Heart left ventricle (tissue), 16 donors: ENCODE measurements at places on chromosomes 1 and 21. TPM values are rescaled to one million over a fixed set of nuclear protein-coding genes. Genes with fewer than 3 reads are reported as not detected.

TNFRSF4 gene
- 2.4 TPM for total RNA-seq

RIMS3 gene
- total RNA-seq: 0.56 TPM

ITLN1 gene
- 1.1 TPM for total RNA-seq

ADGRL4 gene
- total RNA-seq: 41.1 TPM

CFAP107 gene
- not detected for total RNA-seq

CDC7 gene
- total RNA-seq: 1.6 TPM

RPTN gene
- total RNA-seq: not detected

CAPN9 gene
- total RNA-seq: 0.22 TPM

TIMM17A gene
- total RNA-seq: 55.4 TPM

HSD3B2 gene
- not detected for total RNA-seq

CD1B gene
- 0.29 TPM for total RNA-seq

GALNT2 gene
- 31.6 TPM for total RNA-seq

MARCKSL1 gene
- total RNA-seq: 14.3 TPM

ETS2 gene
- total RNA-seq: 92.7 TPM

DNAI4 gene
- 7.2 TPM for total RNA-seq

KRTAP19-3 gene
- not detected for total RNA-seq

MYOCOS gene
- not detected for total RNA-seq

RGL1 gene
- 20.5 TPM for total RNA-seq

ANXA9 gene
- total RNA-seq: not detected

SLC1A7 gene
- total RNA-seq: 0.08 TPM

REN gene
- not detected for total RNA-seq

DNA sequence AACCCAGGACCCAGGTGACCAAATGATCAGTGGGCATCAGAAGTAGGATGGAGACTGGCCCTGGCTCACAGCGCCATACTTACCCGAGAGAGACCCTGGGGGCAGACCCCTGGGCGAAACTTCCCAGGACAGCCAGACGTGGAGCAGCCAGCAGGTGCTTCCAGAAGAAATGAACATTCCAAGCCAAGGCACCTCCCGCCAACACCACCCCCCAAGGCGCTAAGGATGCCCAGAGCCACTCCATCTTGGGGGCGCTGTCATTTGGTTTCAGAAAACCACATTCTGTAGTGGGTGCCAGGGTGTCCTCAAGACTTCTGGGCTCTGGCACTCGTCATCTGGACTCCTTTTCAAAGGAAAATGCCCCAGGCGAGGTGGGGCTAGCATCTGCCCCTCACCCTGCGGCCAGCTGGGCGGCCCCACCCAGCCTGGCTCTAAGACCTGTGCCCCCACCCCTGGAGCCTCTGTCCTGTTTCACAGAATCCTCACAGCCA lies 98.8 kb downstream of the RIPK4 start:
- DNase-seq: no peak

- no peak for DNase-seq
These were observed 227.8 kb downstream of the NRIP1 start for GRCh38 chr21:14836950-14837349.

DNA sequence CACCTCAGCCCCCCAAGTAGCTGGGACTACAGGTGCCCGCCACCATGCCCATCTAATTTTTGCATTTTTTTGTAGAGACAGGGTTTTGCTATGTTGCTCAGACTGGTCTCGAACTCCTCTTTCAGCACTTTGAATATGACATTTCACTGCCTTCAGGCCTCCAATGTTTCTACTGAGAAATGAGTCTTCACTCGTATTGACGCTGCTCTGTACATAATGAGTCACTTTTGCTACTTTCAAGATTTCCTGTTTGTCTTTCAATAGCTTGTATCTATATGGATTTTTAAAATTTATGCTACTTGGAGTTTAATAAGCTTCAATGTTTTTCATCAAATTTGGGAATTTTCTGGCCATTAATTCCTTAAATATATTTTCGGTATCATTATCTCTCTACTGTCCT lies 64.7 kb downstream of the GORAB start:
- no peak for DNase-seq

GRCh38 chr1:215888159-215888558 lies 321.1 kb downstream of the KCTD3 start:
- DNase-seq: no peak

DNA sequence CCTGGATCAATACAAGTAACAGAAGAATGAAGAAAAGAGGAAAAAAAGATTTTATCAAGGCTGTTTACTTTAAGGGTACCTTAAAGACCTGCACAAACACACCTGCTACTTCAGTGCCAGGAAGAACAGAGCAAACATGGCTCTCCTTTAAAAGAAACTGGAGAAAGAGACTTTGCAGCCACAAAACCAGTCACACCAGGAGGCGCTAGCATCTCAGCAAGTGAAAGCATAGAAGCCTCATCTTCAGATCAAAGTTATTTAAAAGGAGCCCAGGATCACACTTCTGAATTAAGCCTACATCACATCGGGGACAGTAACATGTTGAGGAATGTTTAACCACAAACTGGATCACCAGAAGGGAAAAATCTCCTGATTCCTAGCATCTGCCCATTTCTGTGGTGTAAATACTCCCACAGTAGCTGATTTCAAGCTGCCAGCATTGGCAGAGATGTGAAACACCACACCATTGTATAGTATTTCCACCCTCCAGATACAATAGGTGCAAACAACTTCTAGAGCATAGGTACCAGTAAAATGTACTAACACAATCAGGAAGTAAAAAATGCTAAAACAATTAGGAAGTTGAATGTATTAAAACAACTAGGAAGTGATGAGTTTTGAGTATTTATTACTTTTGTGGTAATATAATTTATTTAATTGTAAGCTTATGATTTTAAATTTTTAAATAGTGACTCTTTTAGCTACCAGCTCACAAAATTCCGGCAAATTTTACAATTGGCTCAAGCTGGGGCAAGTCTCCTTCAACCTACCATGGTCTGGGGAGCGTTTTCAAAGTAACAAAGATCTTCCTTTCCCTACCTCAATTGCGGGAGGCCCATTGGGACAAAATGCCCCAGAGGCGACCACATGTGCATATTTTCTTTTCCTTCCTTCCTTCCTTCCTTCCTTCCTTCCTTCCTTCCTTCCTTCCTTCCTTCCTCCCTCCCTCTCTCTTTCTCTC lies 105.3 kb upstream of the CLDN14 start:
- DNase-seq: no peak

GRCh38 chr21:24367936-24368335 lies 1239.3 kb downstream of the MRPL39 start:
- no peak for DNase-seq

GRCh38 chr1:166200743-166201142 lies 33.9 kb upstream of the FAM78B start:
- no peak for DNase-seq

- DNase-seq: no peak
These were observed 411.6 kb downstream of the SMYD3 start for GRCh38 chr1:246095443-246095842.

- no peak for DNase-seq
These were observed 40.3 kb downstream of the PBX1 start for GRCh38 chr1:164599272-164599671.

DNA sequence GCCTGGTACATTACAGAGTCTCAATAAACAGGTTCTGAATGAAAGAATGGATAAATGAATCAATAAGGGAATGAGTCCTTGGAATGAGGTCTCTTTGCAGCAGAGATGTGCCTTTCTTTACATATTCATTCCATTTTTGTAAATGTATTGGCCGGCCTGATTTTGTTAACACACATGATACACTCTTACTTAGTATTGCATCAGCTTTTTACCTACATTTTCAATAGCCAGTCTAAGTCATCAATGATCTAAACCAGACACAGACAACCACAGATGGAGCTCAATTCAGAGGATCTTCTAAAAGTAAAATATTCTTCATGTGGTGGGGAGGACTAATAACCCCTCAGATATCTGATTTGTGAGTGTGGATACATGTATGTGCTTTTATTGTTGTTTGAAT lies 653.1 kb downstream of the LMO4 start:
- no peak for DNase-seq

GRCh38 chr1:229396585-229397206 lies 37.2 kb downstream of the ACTA1 start:
- no peak for DNase-seq

- no peak for DNase-seq
These were observed 40.9 kb upstream of the SLC6A9 start for GRCh38 chr1:44072204-44072603.

DNA sequence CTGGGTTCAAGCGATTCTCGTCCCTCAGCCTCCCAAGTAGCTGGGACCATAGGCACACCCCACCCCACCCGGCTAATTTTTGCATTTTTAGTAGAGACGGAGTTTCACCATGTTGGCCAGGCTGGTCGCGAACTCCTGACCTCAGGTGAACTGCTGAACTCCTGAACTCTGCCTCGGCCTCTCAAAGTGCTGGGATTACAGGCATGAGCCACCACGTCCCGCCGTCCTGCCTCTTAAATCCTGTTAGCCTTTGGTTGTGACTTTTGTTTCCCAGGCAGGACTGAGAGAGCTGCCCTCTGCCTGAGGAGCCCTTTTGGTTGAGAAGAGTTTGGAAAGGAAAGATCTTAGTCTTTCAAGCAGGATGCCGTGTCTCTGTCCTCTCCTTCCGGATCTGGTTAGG lies 59.3 kb upstream of the C1orf174 start:
- DNase-seq: no peak

DNA sequence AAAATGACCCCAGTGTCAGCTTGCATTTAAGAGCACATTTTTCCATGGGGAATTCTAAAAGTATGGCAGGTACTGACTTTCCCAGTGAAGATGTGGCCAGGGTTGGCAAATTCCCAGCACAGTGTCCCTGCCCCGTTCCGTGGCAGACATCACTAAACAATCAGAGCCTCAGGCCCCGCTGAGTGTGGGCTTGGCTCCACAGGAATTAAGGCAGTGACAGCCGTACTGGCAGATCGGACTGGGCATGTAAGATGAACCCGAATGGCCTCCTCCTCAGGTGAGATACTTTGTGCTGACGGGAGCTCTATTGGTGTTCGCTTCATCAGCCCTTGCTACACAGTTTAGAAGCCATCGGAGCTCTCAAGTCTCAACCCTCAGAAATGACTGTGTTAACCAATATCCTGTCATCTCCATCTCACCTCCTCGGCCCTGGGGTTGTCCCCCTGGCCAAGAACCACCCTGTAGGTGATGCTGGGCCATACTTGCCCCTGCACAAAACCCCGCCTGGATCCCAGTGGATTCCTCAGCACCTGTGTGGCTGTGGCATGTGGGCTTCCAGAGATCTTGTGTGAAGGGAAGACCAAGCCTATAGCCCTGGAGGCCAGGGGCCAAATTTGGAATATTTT lies 29.0 kb upstream of the ABCG1 start:
- DNase-seq: no peak

DNA sequence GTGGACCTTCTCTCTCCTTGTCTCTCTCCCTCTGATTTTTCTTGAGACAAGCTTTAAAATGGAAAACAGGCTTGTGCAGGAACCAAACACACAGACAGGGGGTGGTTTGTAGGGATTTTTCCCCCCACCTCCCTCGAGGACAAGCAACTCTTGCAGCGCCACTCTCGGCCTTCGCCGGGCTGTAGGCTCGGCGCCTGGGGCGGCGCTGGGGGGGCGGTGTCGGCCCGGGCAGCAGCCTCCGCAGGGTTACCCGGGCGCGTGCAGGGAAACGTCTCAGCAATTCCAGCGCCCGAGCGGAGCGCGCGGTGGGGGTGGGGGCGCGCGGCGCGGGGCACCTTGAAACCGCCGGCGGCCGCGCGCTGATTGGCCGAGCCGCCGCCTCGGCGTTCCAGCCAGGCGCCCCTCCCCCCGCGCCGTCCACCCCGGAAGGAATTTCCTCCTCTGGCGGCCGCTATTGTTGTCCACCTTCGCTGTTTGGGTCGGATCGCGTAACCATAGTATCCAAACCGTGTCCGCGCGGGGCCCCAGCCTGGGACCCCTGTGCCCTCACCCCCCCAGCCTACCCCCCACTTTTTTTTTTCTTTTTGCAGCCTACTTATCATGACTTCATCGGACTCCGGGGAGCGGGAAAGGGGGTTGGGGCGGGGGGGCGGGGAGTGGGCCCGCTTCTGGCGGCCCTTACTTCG lies 59.8 kb upstream of the ACOT11 start:
- peak; percentile 97 for DNase-seq

- DNase-seq: no peak
These were observed 1.0 kb upstream of the SAMD13 start for GRCh38 chr1:84300501-84300900.

GRCh38 chr1:224430511-224431113 lies 4.0 kb downstream of the WDR26 start:
- no peak for DNase-seq

GRCh38 chr1:101365186-101365585 lies 128.4 kb downstream of the S1PR1 start:
- DNase-seq: no peak

- no peak for DNase-seq
These were observed 80.3 kb downstream of the DIRAS3 start for GRCh38 chr1:67970088-67970487.

- DNase-seq: no peak
These were observed 248.3 kb upstream of the KAZN start for GRCh38 chr1:14350197-14350596.

DNA sequence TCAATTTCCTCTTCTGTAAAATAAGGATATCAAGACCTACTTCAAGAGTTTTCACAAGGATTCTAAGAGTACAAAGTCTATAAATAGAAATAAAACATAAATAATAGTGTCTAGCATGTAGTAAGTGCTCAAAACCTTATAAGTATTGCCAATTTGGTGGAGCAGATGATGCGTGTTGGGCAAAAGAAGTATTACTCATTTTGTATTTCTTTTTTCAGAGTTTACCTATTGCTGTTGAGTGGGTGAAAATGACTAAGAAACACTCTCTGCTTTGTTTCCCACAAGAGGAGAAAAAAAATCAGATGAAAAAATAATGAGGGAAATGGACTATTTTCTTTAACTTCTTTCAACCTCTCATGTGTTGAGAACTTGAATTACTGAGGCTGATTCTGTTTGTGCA lies 103.3 kb upstream of the KCNK2 start:
- DNase-seq: no peak

DNA sequence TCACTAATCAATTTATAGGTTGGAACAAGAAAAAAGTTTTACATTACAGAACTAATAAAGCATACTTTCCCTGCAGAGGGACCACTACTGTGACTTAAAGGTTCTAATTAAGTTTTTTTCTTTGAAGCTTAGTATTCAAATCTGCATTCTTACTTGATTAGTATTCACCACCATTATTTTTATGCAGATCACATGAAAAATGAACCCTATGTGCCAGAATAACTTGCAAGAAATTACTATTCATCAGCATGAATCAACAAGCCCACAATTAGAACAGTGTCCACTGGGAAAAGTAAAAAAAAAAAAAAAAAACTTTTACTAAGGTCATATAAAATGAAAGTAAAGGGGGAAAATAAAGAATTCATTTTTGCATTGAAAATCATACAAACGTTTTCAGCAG lies 90.8 kb downstream of the SMYD3 start:
- DNase-seq: no peak

DNA sequence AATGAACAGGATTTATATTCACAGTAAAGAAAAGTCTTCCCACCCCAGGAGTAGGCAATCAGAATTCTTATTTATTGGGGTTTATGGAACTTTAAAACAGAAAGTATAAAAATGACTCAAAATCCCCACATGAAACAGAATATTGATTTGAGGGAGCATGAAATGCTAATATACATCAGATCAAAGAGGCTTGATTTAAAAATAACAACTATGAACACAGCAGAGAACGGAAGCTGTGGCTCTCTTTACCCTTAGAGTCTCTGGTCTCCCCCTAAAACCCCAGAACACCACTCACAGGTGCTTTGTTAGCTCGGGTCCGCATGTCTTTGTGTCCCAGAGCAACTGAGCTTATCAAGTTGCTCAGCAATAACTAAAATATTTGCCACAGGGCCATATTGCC lies 31.2 kb upstream of the FASLG start:
- no peak for DNase-seq
